ENCODE measurements at places on chromosomes 4 and X.

DNA sequence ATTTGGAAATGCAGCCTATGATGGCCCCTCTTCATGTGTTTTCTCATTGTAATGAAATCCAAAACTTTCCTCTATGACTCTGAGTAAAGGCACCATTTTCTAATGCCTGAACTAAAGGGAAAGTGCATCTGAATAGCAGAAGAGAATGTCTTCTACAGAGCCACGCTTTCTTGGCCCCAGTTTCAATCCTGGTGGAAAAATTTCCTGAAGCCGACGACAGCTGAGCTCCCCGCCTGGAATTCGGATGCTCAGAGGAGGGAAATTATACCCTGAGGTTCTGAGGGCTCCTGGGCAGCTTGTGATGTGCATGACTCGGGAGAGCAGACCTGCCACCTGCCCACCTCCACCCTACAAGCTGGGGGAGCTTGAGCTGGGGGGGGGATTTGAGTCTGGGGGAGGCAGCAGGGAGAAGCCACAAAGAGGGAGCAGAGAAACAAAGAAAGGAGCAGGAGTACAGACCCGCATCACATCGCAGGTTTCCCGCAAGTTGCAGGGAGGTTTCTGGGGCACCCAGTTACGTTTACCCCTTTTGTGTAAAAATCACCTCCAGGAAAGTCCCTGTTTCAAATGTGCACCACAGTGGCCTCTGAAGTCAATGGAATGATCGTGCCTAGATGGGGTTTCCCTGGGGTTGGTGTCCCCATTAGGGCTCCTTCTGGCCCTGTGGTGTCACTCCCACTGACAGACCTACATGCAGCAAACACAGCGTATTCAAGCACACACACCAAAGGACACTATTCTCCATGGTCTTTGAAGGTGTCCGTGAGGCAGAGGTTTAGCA, 145.6 kb upstream of the RBPJ start:
- DNase-seq, result no peak

GRCh38 chr4:30828264-30828926, 108.2 kb downstream of the PCDH7 start:
- DNase-seq, result no peak

DNA sequence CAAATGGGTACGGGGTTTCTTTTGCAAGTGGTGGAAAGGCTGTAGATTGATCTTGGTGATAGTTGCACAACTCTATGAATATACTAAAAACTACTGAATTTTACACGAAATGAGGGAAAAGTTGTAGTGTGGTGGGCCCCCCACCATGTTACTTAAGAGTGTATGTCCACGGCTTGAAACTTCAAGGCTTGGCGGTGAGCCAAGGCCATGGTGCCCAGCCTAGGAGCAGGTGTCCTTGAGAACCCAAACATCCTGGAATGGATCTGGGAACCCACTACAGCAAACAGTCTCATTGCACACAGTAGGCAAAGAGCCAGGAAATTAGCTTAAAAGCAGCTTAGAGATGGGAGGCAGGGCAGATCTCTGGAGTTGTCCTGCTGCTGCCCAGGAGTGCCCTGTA, 62.9 kb downstream of the BRCC3 start:
- DNase-seq, result no peak

DNA sequence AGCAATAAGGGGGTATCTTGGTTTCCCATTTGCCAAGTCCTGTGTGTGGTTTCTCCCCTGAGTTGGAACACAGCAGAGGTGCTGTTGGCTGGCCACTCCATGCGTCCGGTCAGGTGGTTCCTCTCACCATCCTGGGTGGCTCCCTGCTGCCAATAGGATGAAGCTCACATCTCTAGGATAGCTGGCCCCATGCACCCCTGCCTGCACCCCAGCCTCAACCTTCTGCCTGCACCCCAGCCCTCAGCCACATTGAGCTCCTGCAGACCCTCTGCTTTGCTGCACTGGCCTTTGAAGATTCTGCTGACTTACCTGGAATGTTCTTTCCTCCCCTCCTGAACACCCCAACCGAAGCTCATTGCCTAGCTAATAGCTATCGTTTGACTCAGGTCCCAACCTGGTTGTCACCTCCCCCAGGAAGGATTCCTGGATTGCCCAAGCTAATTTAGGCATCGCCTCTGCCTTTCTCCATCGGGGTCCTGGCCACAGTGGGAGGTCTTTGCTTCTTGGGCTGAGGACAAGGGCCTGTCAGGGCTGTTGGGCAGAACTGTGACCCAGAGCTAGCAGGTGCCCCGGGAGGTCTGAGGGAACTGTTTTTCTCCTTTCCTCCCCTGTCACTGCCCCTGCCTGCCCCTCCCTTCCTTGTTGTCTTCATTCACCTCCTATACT, 36.6 kb upstream of the GRPEL1 start:
- DNase-seq, result no peak

DNA sequence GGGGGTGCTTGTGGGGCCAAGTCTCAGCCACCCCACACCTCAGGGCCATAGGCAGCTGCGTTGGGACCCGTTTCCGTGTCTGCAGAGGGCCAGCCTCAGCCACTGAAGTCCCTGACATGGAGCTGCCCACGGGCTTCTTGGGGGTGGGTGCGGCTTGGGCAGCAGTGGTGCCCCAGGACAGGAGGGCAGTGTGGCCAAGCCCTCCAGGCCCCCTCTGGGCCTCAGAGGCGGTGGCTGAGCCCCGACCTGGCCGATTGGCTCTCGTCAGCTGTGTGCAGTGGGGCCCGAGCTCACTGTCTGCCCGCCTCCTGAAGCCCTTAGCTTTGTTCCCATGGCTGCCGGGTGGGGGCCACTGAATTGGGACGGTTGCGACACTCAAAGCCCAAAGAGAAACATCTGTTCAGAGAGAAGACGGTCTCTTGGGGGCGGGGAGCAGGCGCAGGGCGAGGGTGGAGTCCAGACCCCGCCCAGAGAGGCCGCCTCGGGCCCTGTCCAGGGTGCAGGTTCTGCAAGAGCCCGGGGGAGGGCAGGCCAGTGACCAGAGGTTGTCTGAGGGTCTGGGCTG, 9.1 kb downstream of the FGFR3 start:
- DNase-seq, result peak; percentile 78

- DNase-seq, result no peak
These were observed 487.9 kb downstream of the C4orf33 start for GRCh38 chr4:129583868-129584267.

- no peak for DNase-seq
These were observed 18.9 kb upstream of the CPLX1 start for GRCh38 chr4:844752-845232.

DNA sequence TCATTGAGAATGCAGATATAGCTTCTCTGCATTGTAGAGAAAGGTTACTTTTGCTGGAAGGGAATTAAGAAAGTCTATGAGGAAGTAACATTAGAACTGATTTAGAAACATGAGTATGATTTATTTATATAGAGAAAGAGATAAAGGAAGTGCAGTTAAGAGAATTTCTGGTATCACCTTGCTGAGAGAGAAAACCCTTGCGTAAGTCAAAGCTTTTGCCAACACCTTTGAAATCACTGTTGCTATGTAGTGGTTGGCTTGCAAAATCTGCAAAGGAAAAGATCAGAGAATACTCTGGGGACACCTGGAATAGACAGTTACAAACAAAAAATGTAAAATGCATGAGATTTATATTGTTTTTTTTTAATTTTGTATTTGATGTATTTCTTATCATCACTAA, 137.3 kb upstream of the RXFP1 start:
- DNase-seq, result no peak
